CD8-positive, alpha-beta T cell (primary cell): ENCODE measurements at places on chromosomes 11 and 22.

DNA sequence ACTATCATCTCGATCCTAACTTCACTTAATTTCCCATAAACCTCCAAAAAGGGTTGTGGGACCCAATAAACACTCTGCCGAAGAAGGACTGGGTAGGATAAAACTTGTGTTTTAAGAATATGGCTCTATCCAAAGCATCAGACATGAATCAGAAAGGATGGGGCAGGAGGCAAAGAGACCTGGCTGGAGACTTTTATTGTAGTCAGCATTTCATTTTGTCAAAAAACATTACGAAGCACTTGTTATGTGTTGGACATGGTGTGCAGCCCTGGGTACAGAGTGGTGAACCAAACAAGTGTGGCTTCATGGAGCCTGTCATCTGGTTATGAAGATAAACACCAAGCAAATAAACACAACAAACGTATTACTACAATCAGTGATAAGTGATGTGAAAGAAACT lies 17.3 kb downstream of the IL10RA start:
- DNase-seq = no peak

DNA sequence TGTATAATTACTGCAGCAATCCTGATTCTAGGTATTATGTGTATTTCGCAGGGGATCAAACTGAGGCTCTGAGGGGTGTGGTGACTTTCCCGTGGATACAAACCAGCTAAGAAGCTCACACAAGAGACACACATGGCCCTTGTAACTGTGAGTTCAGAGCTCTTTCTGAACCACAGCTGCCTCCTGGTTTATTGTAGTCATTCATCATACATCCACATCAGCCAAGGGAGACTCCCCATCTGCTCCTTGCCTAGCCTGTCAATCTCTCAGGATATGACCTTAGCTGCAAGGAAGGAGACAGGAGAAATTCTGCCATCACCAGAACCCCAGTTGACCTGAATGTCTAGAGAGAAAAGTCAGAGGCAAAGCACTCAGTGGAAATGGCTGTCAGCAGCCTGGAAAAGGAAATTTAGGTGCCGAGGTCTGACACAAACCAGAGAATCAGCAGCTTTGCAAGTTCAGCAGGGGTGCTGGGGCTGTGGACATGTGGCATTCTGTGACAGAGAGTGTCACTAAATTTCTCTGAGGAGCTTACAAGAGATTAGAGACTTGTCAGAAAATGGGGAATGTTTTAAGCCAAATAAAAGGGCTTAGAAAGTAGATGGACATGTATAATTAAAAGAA lies 209.5 kb downstream of the AASDHPPT start:
- DNase-seq = no peak

GRCh38 chr11:7898666-7899283 lies 32.3 kb downstream of the OR10A6 start:
- no peak for DNase-seq

- DNase-seq = no peak
These were observed 46.1 kb upstream of the OR4B1 start for GRCh38 chr11:48170241-48171233.

GRCh38 chr22:37442537-37442936 lies 15.3 kb upstream of the ELFN2 start:
- DNase-seq = no peak

GRCh38 chr11:2579315-2580060 lies 120.3 kb downstream of the KCNQ1OT1 start:
- no peak for DNase-seq

DNA sequence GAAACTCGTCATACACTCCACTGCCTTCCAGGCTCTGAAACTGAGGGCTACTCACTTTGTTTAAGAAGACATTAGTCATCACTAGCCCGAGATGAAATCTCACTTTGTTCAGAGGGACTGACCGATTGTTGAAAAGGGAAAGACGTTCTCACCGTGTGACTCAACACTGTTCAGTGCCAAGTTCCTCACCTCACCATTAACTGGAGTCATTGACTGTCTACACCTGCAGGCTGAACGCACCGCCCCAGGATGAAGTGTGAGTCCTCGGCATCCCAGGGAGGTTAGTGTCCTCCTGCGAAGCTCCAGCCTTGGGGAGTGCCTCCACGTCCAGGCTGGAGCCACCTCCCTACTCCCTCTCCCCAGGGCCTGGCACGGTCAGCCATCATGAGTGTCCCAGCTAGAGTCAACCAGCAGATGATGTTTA lies 30.4 kb downstream of the FADD start:
- no peak for DNase-seq

GRCh38 chr22:20305894-20306645 lies 13.8 kb downstream of the DGCR6L start:
- no peak for DNase-seq

- DNase-seq = no peak
These were observed 21.0 kb downstream of the OR51E1 start for GRCh38 chr11:4664786-4665185.
